ENCODE measurements at places on chromosomes 2 and 18.

DNA sequence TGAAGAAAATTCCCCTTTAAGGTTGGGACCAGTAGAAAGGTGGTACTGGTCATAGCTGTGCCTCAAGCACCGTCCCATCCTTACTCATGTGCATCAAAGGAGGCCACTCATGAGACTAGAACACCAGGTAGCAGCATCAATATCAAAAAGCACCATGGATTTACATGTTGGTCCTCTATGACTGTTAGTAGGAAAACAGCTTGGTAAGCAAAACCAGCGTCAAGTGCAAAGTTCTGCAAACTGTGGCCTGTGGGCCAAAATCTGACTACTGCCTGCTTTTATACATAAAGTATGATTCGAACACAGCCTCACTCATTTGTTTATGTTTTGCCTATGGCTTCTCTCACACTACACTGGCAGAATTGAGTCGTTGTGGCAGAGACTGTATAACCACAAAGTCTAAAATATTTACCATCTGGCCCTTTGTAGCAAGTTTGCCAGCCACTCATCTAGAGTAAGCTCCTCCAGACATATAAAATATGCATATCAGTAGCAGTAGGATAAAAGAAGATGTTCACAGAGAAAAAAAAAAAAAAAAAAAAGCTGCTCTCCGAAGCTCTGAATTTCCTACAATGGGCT is 119.7 kb upstream of the CTNNA2 start:
- no peak for DNase-seq

- no peak for DNase-seq
Measured at GRCh38 chr18:32918692-32919250, 145.9 kb upstream of the KLHL14 start.

GRCh38 chr2:123101434-123101833 is 923.7 kb upstream of the CNTNAP5 start:
- DNase-seq, result no peak

GRCh38 chr2:7517088-7517487 is 599.9 kb downstream of the RNF144A start:
- no peak for DNase-seq

DNA sequence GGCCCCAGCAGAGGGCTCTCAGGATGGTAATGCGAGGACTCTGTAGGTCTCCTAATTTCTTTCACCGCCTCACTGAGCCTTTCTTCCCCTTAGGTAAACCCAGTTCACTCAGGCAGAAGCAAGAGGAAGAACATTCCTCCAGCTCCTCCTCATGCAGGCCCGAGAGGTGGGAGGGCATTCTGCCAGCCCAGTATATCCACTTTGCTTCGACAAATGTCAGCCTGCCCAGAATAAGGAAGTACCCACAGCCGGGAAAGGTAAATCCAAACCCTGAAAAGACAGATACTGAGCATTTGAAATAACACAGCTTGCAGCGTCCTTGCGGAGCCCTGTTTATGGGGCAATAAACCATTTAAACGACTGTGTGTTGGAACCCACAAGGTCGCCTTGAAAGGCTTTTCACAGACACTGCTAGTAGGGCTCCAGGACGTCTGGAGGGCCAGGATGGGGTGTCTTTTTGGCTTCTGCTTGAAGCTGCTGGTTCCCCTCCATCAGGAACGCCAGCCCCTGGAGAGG is 63.0 kb upstream of the STPG4 start:
- no peak for DNase-seq

DNA sequence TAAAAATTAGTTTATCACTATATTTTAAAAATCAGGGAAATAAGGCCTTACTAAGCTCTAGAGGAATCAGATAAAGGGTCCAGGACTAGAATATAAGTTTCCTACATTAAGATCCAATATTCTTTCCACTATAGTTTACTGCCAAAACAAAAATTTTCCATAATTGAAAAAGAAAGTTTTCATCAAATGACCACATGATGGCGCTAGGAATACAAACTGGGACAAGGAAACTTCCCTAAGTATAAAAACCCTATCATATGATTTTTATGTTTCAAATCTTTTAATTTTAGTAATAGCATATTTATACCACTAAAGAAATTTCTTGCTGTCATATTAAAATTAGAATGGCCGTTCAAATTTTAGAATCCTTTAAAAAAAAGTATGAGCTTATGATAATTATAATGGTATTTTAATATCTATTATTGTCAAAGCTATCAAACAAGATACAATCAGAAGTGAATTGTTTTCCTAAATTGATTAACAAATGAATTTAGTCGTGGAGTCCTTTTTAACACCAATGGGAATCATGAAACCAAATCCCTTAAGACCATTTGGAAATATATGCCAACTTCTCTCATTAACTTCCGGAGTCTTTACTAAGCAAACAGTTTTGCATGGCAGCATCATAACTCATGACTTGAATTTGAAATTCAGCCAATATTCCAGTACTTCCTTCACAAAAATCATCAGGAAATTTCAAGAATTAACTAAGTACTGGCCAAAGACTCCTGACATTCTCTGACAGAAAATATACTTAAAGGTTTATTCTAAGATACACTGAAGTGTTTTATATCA is 70.3 kb downstream of the SCN1A start:
- no peak for DNase-seq

DNA sequence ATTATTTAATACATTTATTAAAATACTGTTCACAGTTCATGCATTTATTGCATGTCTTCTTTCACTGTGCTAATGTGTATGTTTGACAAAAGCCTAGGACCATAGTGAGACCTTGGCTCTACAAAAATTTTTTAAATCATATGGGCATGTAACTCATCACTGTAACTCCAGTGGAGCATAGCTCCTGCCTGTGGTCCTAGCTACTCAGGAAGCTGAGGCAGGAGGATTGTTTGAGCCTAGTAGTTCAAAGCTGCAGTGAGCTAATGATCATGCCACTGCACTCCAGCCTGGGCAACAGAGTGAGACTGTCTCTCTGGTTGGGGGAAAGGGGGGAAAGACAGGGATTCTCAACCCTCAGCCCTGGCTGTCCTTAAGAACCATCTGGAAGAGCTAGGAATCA is 137.8 kb downstream of the PRKCE start:
- DNase-seq, result no peak

DNA sequence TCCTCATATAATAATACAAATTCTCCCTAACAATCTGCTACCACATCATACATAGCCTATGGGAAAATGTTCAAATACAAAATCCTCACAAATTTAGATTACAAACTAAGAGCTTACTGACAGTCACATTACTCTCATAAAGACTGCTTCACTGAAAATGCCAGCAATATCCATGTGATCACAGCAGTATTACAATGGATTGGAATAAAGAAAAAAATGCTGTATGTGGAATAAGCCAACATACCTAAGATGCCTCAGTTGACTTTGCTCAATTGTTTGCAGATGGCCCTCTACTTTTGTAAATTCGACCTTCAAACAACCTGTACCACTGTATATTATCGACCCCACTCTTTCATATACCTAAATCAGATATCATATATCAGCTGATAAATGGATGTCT is 88.7 kb downstream of the DYM start:
- no peak for DNase-seq

GRCh38 chr18:9628984-9629383 is 14.6 kb upstream of the PPP4R1 start:
- no peak for DNase-seq

DNA sequence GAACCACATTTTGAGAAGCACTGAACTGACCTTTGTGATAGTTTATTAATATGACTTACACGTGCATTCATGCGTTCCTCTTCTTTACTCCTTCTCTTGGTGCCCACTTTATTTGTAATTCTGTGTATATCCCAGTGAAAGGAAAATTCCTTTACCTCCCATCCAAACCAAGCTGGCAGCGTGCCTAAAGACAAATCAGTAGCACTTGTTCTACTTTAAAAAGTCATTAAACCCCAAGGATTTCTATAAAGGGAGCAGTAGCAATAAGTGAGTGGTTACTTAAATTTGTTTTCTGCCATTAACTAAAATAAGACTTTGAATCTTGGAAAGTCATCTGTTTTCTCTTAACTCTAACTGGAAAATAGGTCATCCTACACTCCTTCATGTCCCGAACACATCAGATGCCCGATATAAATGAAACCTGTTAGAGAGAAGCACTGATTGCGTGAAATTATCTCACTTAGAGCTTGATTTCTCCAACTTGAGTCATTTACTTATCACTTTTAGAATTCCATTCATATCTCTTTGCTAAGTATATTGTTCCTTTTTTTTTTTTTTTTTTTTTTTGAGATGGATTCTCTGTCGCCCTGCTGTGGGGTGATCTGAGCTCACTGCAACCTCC is 10.7 kb downstream of the PIK3C3 start:
- DNase-seq, result no peak

DNA sequence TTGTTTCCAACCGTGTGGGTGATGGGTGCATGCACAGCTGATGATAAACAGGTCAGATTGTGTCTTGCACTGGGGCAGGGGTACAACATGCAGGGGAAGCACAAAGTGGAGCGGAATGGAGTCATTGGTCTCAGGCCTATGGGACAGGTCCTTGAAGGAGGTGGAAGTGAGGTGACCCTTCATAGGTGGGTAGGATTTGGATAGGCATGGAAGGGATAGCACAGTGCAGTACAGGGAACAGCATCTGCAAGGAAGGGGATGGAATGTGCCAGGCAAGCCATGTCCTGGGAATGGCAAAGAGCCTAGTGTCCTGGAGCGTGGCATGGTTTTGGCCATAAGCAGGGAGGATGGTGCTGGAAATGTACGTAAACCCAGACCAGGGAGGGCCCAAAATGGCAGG is 143.9 kb downstream of the CAPN13 start:
- no peak for DNase-seq

DNA sequence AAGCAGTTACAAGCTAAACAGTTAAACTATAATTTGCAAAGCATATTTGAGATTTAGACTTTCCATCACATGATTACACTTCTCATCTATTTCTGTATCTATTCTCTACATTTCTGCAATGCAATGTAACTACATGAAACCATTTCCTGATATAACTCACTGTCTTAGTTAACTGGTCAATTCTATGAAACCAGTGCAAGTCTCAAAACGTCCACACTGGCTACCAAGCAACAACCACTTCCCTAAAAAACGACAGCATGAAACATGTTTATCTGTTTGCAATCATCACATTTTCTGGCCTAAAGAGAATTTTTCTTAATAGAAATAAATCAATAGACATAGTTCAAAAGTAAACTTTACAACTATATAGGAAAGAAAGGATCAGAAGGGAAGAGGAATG is 17.4 kb downstream of the FECH start:
- no peak for DNase-seq

DNA sequence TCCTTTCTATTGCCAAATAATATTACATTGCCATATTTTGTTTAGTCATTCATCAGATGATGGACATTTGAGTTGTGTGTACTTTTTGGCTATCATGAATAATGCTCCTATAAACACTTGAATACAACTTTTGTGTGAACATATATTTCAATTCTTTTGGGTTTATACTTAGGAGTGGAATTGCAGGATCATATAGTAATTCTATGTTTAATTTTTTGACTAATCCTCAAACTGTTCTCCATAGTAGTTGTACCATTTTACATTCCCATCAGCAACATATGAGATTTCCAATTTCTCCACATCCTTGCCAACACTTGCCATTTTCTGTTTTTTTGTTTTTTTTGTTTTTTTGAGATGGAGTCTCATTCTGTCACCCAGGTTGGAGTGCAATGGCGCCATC is 87.2 kb downstream of the B3GNT2 start:
- DNase-seq, result no peak

DNA sequence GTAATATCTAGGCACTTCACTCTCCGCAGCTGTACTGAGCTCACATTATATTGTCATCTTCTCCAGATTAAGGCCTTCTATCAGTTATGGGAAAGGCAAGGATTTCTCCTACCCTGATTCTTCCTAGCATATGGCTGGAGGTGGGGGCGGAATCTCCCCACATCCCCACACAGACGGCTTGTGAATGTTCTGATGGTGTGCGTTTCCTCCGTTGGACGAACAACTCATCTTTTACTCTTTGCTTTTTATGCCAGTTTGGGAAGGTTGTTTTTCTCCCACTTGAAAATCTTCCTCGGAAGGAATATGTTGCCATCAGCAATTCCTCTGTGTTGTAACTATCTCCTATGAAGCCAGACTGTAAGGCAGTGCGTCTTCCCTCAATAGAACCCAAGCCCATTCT is 24.3 kb downstream of the KLHL29 start:
- no peak for DNase-seq

DNA sequence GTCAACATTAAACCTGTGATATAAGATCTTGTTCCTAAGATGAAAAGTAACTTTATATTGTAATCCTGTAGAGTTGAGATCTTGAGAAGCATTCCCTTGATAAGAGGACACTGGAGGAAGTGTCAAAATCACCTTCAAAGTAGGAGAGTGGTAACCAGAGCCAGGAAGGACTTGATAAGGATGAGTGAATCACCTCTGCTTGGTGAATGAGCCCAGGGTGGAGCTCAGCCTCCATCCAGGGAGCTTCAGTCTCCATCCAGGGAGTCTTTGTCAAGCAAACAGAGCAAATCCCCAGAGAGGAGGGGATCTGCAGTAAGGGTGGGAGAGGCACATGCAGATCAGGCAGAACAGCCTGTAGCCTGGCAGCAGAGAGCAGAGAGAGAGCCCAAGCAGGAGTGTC is 167.1 kb upstream of the SIX2 start:
- no peak for DNase-seq

GRCh38 chr2:218229851-218230250 is 12.9 kb downstream of the ARPC2 start:
- no peak for DNase-seq

- no peak for DNase-seq
Measured at GRCh38 chr2:190635781-190636180, 13.1 kb upstream of the NAB1 start.

GRCh38 chr2:85376291-85377065 is 21.9 kb downstream of the ELMOD3 start:
- no peak for DNase-seq

DNA sequence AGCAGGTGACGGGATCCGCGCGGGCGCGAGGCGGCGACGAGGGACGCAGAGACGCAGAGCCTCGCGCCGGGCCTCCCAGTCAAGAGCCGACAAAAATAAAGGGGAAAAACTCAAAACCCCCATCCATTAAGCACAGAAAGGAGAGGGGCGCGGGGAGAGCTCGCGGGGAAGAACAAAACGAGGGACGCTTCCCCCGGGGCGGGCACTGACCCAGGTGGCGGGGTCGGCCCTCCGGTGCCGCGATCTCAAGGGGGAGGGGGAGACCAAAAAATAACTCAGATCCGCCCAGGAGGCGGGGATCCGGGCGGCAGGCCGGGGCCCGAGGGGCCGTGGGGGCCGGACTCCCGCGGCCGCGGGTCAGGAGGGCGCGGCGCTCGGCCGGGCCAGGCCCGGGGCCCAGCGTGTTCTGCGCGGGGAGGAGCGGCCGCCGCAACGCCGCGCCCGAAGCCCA is 597 bp downstream of the RNF103 start:
- peak; percentile 14 for DNase-seq

- DNase-seq, result no peak
Measured at GRCh38 chr2:10502803-10503107, 54.6 kb upstream of the ODC1 start.

- DNase-seq, result no peak
Measured at GRCh38 chr18:2956056-2956455, 56.9 kb downstream of the LPIN2 start.

DNA sequence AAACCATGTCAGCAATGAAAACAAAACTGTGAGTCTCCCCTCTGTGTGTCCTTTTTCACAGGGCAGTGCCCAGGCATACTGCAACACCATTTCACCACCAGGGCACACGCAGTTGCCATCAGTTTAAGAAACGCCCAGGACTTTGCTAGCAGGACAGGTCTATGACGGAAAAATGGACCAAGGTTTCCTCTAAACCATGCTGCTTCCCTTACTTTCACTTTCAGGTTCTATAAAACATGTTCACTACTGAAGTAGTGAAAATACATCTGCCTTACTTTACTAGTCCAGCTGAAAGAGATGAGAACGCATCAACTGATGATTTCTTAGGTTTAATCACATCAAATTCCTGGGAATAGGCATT is 110.5 kb downstream of the TCF4 start:
- DNase-seq, result peak; percentile 5
